GM23338 (cell line): ENCODE measurements at places on chromosomes 7 and 10. TPM values are rescaled to one million over a fixed set of nuclear protein-coding genes. Genes with fewer than 3 reads are reported as not detected.

DNA sequence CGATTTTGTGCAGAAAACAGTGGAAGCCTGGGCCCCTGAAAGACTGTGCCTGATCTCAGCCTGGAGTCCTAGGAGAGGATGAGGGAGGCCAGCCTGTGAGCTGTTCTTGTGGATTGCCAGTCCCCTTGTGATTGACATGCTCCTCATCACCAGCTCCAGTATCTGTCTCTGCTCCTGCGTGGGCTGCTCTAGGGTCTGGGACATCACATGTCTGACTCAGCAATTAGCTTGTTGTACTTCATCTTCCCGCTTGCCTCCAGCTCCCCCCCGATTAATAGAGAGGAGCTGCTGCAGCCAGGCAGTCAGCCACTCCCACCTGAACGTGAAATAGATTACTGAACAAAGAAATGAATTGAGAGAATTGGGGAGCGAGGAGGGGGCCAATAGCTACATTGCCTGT is 99.6 kb upstream of the TBX20 start:
- DNase-seq: peak; percentile 10

GRCh38 chr7:78673272-78673671 is 780.2 kb downstream of the MAGI2 start:
- DNase-seq: no peak

GRCh38 chr7:149854611-149855360 is 16.6 kb downstream of the ZNF862 start:
- peak; percentile 67 for DNase-seq

GRCh38 chr7:24448038-24448437 is 125.2 kb upstream of the PALS2 start:
- DNase-seq: no peak

GRCh38 chr7:94178230-94178629 is 174.1 kb upstream of the BET1 start:
- DNase-seq: no peak

PNLIPRP3 gene
- not detected in 2 replicates for total RNA-seq

ELOVL3 gene
- total RNA-seq: 0.59 TPM in 1 of 2 replicates, not detected in the other

NAT16 gene
- total RNA-seq: 0.21 TPM in 1 of 2 replicates, not detected in the other

DPYSL4 gene
- 23.9 and 24.6 TPM in 2 replicates for total RNA-seq

MYL10 gene
- total RNA-seq: not detected in 2 replicates

EIF5AL1 gene
- 2.0 and 2.1 TPM in 2 replicates for total RNA-seq

EEPD1 gene
- total RNA-seq: 12.4 and 17.1 TPM in 2 replicates
